A172 (cell line): ENCODE measurements at places on chromosomes 3 and 15. TPM values are rescaled to one million over a fixed set of nuclear protein-coding genes. Genes with fewer than 3 reads are reported as not detected.

DNA sequence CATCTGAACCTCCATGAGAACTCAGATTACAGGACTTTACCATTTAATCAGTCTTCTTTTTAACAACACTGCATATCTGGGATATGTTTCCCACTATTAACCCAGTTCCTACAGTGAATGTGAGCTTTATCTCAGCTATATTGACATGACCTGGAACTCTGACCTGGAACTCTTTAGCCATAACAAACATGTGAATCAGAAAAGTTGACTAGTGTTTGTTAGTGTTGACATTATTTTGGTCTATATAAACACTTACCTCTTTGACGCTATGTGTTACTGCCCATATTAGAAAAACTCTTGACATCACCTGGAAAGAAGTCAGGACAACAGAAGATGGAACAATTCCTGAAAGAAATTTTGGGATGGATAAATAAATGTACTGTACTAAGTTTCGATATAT lies 56.7 kb downstream of the HACD2 start:
- no peak for DNase-seq

GRCh38 chr3:107599772-107600145 lies 77.0 kb downstream of the BBX start:
- DNase-seq = peak; percentile 3

GRCh38 chr15:38389924-38390542 lies 63.9 kb upstream of the FAM98B start:
- DNase-seq = peak; percentile 49

- DNase-seq = no peak
Observed at GRCh38 chr3:59800481-59800880, 750.7 kb upstream of the CFAP20DC start.

WHAMM gene
- total RNA-seq = 4.7 and 6.3 TPM in 2 replicates

P4HTM gene
- 20.7 and 21.2 TPM in 2 replicates for total RNA-seq
